Stimulated activated CD8-positive, alpha-beta memory T cell treated with anti-CD3 and anti-CD28 coated beads, Interleukin-4, amount 100 ng/mL, for 4 hours (primary cell): ENCODE measurements at places on chromosomes 1 and 21.

- no peak for DNase-seq
Measured at GRCh38 chr1:239302696-239303095, 83.7 kb upstream of the CHRM3 start.

DNA sequence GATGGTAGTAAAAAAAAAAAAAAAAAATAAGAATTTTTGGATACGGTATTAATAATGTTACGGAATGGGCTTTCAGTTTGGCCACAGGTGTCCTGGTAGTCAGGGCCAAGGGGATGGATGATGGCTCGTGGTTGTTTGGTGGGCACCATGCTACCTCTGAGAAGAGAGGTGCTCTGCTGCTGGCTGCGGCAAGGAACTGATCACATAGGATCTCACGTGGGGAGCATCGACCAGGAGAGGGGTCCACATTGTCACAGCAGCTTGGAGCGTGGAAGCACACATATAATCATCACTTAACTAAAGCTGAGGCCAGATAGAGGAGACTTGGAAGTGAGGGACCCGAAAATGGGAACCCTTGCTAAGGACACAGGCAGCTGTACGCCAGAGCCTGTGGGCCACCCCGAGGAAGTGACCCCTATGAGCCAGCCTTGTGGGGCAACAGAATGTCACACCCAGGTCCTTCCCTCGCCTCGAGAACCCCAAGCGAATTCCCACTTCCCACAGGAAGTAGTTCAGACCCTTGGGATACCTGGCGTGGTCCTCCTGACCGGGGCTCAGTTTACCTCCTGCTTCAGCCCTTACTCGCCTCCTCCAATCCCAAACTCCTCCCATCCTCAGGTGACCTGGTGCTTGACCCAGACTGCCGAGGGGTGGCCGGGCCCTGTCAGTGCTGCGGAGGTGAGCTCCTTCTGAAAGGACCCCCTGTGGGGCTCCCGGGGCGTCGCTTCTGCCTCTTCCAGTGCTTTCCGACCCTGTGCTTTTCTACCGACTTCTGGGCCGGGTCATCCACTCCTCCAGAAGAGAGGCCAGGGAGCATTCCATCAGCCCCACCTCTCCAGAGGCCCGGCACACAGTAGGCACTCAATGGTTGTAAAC, 222.0 kb downstream of the CAMTA1 start:
- no peak for DNase-seq

- DNase-seq = no peak
Measured at GRCh38 chr1:70372426-70372825, 17.9 kb upstream of the ANKRD13C start.

GRCh38 chr1:226772446-226773139, 33.5 kb upstream of the ITPKB start:
- DNase-seq = no peak

GRCh38 chr1:156504438-156504813, 3.9 kb upstream of the MEF2D start:
- no peak for DNase-seq

GRCh38 chr1:185987611-185988321, 253.6 kb downstream of the HMCN1 start:
- DNase-seq = no peak

GRCh38 chr1:116693759-116694480, 26.4 kb upstream of the IGSF3 start:
- DNase-seq = no peak

DNA sequence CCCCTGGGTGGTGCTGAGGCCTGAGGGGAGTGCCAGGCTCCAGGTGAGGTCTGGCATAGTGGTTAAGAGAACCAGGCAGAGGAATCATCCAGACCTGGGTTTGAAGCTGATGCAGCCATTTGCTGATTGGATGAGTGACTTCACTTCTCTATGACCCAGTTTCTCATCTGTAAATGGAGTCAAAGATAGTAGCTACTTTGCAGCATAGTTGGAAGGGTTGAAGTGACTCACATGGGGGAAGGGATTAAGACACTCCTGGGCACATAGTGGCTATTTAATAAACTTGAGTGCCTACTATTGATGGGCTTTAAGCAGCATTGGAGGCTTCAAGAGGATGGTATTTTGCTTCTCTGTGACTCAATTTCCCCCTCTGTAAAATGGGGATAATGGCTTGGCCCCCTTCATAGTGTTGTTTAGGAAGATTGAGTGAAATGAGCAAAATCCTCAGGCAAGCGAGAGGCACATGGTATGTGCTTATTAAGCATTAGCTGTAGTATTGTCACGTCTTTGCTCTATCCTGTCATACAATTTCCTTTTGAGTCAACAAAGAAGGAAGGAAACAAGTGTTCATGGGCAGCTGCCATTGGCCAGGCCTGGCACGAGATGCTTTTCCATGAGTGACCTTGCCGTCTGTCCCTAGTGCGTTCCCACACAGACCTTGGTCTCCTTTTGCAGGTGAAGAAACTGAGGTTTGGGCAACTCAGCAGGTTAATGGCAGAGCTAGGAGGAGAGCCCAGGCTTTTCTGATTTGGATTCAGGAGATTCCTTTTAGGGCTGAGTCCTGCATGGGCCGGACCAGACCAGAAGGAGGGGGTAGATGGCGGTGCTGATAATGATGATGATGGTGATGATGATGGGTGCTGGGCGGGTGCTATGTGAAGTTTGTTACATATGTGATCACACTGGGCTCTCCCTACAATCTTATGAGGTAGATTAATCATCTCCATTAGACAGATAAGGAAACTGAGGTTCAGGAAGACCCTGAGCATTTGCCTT, 131.1 kb upstream of the WNT4 start:
- no peak for DNase-seq

GRCh38 chr21:26167593-26167992, 3.0 kb downstream of the APP start:
- no peak for DNase-seq

GRCh38 chr1:32400876-32401631, 6.8 kb upstream of the BSDC1 start:
- peak; percentile 14 for DNase-seq

DNA sequence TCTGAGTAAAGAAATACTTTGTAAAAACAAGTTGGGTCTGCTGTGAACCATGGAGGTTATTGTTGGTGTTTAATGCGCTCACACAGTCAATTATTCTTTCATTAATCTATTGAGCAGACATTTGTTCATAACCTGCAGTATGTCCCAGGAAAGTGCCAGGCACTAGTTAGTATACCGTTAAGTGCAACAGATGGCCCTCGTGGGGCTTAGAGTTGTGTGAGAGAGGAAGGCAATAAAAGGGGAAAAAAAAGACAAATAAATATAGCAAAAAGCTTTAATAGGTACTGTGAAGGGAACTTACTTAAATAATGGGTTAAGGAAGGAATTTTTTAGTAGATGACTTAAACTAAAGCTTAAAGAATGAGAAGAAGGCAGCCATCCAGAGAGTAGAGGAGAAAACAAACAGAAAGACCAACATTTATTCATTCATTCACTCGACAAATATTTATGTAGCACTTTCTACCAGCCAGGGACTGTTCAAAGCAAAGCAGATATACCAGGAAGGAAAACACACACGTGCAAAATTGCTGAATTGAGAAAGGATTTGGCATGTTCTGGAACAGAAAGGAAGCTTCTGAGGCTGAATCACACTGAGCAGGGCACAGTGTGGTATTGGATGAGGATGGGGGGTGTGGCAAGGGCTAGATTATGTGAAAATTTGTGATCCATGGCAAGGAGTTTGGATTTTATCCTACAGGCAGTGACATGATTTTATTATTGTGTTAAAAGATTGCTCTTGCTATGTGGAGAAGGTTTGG, 296.1 kb upstream of the SGIP1 start:
- DNase-seq = no peak

DNA sequence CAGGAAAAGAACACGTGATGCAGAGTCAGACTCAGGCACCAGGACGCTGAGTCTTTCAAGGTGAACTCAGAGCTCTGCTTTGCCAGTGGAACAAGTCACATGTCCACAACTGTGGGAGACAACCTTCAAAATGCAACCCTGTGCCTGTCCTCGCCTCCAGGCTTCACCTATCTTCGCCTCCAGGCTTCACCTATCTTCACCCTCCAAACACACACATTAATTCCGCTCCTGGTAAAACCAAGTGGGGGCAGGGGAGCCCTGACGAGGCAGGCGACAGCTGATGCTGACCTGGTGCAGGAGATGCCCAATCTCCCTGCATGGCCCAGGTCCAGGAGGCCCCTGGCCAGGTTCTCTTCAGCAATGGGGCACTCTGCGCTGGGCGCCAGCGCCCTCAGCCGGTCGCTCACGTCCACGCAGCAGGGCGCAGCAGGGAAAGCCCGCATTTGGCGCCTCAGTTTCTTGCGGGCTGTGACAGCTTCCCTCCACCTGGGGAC, 28.0 kb upstream of the LSS start:
- DNase-seq = no peak
